Activated CD4-positive, alpha-beta T cell treated with anti-CD3 and anti-CD28 coated beads, Interleukin-2, amount 50 U/mL, for 48 hours (primary cell): ENCODE measurements at places on chromosomes 4 and X.

- no peak for DNase-seq
Observed at GRCh38 chr4:112060212-112060611, 85.0 kb upstream of the FAM241A start.

DNA sequence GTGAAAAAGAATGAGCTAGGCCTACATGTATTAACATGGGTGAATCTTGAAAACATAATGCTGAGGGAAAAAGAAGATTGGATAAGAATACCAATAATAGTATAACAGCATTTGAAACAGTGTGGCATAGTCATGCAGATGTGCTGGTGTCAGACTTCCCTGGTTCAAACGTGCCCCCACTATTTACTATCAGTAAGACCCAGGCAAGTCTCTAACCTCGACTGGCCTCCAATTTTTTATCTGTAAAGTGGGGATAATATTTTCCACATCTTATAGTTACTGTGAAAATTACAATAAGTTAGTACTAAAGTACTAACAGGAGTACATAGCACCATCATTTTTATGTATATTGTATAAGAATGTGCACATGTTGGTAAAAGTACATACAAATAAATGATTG is 17.0 kb upstream of the SLAIN2 start:
- DNase-seq = no peak

- DNase-seq = no peak
Observed at GRCh38 chrX:68808686-68809357, 20.0 kb upstream of the EFNB1 start.

- DNase-seq = no peak
Observed at GRCh38 chrX:6226596-6227452, 1.8 kb downstream of the NLGN4X start.

- DNase-seq = no peak
Observed at GRCh38 chr4:89266128-89266527, 41.5 kb downstream of the GPRIN3 start.

- no peak for DNase-seq
Observed at GRCh38 chr4:41719417-41719816, 29.1 kb downstream of the PHOX2B start.

DNA sequence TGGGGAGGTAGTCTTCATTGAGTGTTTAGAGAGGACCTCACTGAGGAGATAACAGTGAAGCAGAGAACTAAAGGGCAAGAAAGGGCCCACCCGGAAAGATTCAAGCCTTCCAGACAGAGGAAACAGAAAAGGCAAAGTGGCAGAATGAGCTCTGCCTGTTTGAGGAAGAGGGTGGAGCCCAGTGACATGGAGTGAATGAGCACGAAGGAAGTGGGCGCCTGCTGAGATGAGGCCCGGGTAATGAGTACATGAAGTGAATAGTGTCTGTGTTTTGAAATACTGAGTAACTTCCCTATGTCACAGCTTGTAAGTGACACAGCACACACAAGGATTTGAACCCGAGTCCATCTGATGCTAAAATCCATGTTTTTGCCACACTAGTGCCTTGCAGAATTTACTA is 32.5 kb upstream of the TLR2 start:
- peak; percentile 63 for DNase-seq
